ACHN (cell line): ENCODE measurements at places on chromosomes 4 and X.

DNA sequence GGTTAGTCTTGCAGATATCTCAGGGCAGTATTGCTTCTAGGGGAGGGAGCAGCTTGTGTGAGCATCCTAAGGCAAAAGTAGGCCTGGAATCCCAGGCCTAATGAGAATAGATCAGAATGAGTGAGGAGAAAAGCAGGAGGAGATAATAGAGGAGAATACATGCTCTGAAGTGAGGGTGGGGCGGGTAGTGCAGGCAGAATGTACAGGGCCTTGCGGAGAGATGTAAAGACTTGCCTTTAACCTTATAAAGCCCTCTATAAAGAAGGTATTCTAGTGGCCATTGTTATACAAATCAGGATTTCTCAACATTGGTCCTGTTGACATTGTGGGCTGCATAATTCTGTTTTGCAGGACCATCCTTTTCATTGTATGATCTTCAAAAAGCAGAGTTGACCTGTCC lies 855.3 kb downstream of the PCDH7 start:
- DNase-seq = no peak

GRCh38 chr4:42579903-42580302 lies 77.0 kb downstream of the ATP8A1 start:
- no peak for DNase-seq

GRCh38 chr4:48681856-48682255 lies 98.2 kb downstream of the FRYL start:
- DNase-seq = peak; percentile 46

DNA sequence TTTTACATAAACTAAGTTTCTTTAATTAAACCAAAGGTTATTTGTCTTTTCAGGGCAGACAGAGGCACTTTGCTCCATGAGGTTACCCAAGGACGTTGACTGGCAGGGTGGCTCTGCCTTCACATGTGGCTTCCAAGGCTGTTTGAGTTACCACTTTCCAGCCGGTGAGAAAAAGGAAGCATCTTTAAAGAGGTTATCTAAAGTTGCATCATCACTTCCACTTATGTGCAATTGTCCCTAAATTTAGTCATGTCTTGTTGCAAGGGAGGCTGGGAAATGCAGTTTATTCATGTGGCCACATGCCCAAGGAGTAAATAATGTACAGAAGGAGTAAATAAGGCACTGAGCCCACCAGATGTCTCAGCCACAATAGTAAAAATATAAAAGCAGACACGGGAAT lies 29.0 kb upstream of the RAP1GDS1 start:
- DNase-seq = no peak

DNA sequence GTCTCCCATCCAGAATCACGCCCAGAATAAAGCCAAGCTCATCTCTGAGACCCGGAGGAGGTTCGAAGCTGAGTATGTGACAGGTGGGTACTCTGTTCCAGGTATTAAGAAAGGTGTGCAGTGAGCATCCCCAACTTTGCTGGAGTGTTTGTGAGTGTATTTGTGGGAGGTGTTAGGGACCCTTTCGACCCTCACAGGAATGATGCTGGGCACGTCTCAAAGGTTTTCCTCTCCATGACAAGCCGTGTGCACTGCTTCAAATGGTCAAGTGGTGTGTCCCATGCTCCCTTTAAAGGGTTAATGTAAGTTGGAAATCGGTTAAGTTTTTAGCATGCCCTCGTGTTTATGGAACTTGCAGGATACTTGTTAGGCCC lies 442 bp downstream of the MOSPD2 start:
- no peak for DNase-seq

- no peak for DNase-seq
These were observed 63.2 kb downstream of the PHEX start for GRCh38 chrX:22095286-22095685.

DNA sequence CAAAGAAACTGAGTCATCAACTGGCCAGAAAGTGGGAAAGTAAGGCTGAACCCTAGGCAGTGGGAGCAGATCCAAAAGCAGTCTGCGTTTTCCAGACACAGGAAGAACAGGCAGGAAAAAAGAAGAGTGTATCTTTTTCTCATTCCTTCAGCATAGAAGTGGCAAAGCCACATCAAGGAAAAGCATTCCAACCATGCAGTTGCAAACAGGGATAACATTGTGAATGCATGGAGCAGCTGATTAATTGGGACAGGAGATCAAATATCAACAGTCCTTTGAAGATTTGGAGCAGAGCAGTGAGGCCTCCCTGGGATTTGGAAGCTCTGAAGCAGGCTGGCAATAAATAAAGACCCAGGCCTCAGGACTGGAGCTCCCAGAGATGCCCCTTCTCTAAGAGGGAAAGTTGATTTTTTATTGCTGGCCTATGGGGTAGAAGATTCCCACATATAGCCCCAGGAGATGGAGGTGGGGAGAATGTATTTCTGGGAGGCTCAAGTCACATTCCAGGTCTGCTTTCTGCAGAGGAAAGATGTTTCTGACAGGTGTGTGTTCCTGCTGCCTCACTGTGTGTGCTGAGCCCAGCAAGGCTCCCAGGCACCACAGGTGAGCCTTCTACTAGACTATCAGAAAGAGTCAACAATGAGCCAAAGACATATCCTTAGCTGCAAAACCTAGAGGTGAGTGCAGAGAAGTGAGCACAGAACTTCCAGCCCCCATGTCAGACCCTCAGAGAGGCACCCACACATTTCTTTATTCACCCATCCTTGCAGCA lies 222.5 kb downstream of the RAB28 start:
- no peak for DNase-seq

DNA sequence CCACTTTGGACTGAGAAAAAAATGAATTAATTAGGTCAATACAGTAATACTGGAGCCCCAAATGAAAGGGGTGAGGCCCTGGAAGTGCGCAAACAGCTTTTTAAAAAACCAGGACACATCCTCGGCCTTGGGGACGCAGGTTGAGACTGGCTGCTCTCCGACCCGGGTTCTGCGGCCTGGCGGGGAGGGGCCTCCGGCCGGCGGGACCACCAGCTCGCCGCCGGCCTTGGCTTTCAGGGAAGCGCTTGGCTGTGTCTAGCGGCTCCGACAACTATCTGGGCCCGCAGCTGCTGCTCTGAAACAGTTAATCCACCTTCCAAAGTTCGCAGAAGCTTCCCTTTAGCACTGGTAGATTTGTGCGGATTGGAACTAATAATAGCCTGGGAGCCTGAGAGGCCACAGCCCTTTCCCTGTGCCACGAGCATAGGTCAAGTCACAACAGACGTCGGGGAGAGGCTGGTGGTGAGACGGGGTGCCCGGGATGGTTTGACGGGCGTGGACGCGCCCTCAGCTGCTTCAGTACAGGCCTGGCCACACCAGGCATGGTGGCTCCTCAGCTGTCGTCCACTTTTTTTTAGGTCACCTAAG lies 1.1 kb upstream of the SEL1L3 start:
- no peak for DNase-seq

DNA sequence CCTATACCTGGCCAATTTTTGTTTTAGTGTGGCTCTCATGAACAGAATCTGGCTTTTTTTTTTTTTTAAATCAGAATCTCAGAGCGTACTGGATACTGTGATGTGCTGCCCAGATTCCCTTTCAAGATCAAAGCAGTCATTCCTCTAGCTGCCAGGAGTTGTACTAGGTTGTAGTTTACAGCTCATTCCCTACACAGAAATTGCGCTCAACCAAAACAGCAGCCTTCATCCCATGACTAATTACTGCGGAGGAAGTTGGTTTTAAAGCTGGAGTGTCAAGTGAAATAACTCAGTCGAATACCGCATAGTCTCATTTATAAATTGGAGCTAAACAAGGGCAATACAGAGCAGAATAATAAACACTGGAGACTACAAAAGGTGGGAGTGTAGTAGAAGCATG lies 12.2 kb upstream of the TMPRSS11B start:
- DNase-seq = no peak

- DNase-seq = no peak
These were observed 68.7 kb downstream of the APBB2 start for GRCh38 chr4:41145571-41146078.

GRCh38 chr4:8171266-8171665 lies 12.7 kb upstream of the ABLIM2 start:
- no peak for DNase-seq

DNA sequence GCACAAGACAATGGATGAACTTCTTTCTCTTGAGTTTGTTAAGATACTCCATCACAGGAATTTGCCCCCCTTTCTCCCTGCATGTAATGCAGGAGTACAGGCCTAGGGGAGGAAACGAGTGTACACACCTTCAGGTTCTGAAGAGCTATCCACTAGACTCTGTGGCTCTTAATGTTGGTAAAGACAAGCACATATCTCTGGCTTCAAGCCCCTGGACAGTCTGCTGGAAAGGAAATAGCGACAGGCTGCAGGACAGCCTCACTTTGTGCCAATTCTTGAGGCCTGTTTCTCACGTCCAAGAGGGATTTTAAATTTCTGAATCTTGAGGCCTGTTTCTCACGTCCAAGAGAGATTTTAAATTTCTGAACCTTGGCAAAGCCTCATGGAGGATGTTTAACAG lies 87.1 kb downstream of the RLIM start:
- no peak for DNase-seq

DNA sequence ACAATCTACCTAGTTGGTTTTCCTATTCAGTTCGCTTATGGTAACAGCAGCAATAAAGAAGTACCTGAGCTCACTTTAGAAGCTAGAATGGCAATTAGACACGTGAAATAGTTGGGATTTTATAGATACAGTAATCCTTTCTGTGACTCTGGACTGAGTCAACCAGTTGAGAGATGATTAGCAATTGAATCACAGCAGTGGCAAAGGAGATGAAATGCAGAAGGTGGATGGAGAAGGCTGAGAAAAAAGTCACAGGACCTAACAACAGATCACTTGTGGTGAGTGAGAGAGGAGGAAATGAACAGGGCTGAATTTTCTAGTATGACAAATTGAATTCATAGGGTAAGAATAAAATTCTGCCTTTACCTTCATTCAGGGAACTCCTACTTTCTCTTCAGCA lies 197.1 kb upstream of the MAGEB18 start:
- peak; percentile 49 for DNase-seq

GRCh38 chr4:22192084-22192511 lies 243.5 kb upstream of the KCNIP4 start:
- peak; percentile 53 for DNase-seq

DNA sequence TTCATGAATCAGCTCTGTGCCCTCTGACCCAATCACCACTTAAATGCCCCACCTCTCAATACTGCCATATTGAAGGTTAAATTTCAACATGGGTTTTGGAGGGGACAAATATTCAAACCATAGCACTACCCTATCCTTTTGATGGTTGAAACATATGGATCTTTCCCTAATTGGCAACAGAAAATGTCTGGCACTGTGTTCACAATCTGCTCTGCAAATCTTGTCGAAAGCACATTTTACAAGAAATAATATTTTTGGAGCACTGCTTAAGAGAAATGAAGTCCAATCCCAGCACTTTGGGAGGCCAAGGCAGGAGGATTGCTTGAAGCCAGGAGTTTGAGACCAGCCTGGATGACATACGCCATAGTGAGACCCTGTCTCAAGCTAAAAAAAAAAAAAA lies 130.6 kb upstream of the FAM9C start:
- DNase-seq = no peak

GRCh38 chr4:25290490-25291067 lies 22.0 kb upstream of the ZCCHC4 start:
- no peak for DNase-seq

- no peak for DNase-seq
These were observed 43.5 kb upstream of the PAK3 start for GRCh38 chrX:111052478-111052877.

- no peak for DNase-seq
These were observed 1311.6 kb downstream of the RAPGEF2 start for GRCh38 chr4:160414496-160414895.

DNA sequence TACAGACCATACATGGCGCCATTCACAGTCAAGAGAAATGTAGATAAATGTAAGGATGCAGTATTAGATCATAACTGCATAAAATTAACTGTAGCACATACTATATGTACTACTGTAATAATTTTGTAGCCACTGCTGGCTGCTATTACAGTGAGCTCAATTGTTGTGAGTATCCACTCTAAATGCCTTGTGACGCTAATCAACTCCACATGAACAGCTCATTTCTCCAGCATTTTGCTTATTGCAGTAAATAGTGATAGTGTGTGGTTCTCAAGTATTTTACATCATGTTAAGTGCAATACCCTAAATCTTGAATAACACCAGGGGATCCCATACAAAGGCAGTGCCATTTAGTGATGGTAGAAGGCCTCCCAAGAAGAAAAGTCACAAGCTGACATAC lies 21.2 kb downstream of the FGFBP1 start:
- no peak for DNase-seq

DNA sequence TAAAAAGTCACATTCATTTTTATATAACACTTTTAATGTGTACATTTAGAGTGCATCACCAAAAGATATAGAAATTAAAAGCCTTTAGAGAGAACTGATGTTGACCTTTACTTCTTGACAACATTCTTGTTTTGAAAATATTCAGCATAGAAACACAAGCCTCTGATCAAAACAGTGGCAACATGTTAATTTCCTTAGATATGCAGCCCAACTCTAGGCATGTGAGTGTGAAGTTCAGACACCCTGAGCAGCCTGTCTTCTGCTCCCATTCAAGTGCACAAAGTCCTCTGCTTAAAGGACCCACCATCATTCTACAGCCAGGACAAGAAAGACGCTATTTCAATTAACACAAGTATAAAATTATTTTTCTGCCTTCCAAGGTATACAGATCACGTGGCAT lies 60.0 kb downstream of the PPP3CA start:
- DNase-seq = no peak

GRCh38 chr4:185071236-185071811 lies 53.0 kb downstream of the HELT start:
- no peak for DNase-seq

DNA sequence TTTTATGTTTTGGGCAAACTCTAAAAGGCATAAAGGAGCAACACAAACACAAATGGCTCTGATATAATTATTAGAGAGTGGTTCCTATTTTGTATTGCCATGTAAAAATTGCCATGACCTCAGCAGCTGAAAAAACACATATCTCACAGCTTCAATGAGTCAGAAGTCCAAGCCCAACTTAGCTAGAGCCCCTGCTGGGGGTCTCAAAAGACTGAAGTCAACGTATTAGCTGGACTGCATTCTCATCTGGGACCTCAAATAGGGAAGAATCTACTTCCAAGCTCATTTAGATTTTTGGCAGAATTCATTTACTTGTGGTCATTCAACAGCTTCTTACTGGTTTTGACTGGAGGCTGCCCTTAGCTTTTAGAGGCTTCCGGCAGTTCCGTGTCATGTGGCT lies 47.4 kb downstream of the FREM3 start:
- no peak for DNase-seq

DNA sequence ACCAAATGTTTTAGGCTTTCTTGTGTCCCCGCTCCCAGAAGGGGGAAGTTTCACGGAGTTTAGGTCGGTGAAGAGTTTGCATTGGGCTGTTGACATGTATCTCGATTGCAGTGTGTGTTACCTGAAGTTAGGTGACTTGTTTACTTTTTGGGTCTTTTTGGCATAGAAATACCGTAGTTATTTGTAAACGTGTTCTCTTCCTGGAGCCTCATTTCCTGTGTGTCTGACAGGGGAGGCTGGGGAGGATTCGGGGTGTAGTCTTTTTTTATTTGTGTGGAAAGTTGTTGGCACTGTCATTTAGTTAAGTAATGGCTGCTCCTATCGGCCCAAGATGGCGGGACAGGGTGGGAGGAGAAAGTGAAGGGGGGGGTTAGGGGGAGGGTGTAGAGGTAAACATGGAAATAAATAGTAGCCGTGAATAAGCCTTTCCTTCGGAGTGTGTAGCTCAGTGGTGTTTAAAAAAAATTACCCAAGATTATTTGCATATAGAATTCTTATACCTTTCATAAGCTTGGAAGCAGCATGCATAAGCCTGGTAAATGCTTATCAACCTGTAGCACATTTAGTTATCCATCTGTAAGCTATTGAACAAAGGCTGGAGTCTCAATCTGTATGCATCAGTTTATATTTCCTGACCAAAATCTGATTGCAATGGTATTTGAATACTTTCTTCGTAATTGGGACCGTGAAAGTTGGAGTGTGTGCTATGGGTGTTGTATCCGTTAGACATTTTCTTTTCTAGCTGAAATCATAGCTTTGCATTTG lies 1.6 kb downstream of the KDM6A start:
- peak; percentile 36 for DNase-seq
